ENCODE measurements at places on chromosomes 1 and 21.

DNA sequence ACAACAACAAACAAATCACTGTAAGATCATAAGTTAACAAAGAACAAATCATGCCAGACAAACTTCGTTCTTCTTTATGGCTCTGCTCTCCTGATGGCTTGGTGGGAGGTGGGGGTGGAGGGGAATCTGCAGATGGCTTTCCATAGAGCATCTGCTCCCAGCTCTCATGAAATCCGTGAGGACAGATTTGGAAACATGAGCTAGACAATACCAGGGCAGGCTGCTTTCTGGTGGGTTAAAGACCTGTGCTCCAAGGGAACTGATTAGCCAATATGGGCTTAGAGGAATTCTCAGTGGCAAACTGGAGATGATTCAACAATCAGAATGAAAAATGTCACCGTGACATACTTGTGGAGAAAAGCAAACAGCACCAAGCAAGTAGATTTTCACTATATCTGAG, 69.4 kb upstream of the TLR5 start:
- DNase-seq, result no peak

DNA sequence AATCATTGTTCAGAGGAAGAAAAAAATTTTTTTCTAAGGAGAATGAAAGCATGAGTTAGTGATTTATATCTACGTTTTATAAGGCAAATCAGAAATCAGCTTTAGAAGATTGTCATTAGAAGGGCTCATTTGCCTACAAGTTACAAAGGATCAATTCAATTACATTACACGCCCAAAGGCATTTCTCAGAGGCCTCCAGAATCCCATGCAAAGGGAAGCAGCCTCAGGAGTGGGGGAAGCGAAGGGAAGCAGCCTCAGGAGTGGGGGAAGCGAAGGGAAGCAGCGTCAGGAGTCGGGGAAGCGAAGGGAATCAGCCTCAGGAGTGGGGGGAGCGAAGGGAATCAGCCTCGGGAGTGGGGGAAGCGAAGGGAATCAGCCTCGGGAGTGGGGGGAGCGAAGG, 206.2 kb downstream of the GREM2 start:
- no peak for DNase-seq

- DNase-seq, result no peak
Measured at GRCh38 chr1:90274376-90274775, 279.5 kb downstream of the ZNF326 start.

- DNase-seq, result no peak
Measured at GRCh38 chr1:175818929-175819328, 75.5 kb upstream of the TNR start.

DNA sequence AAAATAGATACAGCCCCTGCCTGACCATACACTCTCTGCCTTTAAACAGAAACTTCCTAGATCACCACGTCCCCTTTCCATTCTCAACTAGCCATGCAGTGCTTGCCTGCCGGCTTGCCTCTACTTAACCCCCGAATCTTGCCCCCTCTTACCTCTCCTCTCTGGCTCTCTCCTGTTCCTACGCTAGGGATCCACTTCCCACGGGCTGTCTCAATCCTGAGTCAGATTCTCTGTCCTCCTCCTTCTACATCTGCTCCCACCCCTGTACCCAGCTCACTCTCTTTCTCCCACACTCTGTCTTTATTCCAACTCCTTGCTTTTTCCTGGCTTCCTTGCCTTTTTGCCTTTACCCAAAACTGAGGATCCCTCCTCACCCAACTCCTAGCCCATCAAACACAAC, 29.3 kb downstream of the ATF3 start:
- no peak for DNase-seq

- no peak for DNase-seq
Measured at GRCh38 chr1:115364780-115365155, 26.7 kb upstream of the NGF start.

GRCh38 chr1:169484683-169485430, 887 bp downstream of the SLC19A2 start:
- peak; percentile 49 for DNase-seq

- no peak for DNase-seq
Measured at GRCh38 chr1:9400425-9401079, 107.9 kb downstream of the SPSB1 start.

- no peak for DNase-seq
Measured at GRCh38 chr1:209398313-209398991, 185.1 kb upstream of the CAMK1G start.

GRCh38 chr1:6614929-6615785, 1.6 kb downstream of the PHF13 start:
- DNase-seq, result no peak

- DNase-seq, result no peak
Measured at GRCh38 chr1:39462074-39462473, 29.4 kb upstream of the BMP8A start.

DNA sequence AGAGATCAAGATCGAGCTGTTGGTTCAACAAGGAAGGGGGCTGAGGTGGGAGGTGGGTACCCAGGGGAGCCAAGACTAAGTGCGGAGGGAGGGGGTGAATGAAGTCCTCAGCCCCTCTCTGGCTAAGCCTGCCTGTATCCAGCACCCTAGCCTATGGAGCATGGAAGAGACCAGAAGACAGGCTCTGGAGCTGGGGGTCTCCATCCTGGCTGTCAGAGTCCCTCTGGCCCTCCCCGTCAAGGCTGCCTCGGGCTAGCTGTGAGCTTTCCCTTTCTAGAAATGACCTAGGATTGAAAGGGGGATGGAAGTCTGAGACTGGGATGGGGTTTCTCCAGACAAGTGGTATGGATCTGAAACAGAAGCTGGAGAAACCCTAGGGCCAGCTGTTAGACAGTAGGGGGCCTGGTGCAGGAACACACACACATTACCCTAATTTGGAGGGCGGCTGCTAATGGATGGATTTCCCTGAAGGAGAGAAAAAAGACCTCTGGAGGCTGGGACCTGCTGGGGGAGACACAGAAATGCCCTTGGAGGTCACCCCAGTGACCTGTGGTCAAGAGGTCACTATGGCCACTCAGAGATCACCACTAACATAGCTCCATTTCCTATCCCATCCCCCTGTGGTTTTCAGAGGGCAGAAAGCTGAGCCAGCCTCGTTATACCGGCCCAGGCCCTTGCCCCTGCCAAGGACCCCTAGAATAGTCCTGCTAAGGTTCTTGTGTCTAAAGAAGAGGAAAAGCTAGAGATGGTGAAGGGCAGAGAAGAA, 107.8 kb downstream of the TMEM53 start:
- no peak for DNase-seq

DNA sequence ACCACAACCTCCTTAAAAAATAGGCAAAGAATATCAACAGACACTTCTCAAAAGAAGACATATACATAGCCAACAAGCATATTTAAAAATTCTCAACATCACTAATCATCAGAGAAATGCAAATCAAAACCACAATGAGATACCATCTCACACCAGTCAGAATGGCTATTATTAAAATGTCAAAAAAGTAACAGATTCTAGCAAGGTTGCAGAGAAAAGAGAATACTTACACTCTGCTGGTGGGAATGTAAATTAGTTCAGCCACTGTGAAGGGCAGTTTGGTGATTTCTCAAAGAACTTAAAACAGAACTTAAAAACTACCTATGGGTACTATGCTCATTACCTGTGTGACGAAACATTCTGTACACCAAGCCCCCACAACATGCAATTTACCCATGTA, 20.7 kb downstream of the CD1B start:
- DNase-seq, result no peak

DNA sequence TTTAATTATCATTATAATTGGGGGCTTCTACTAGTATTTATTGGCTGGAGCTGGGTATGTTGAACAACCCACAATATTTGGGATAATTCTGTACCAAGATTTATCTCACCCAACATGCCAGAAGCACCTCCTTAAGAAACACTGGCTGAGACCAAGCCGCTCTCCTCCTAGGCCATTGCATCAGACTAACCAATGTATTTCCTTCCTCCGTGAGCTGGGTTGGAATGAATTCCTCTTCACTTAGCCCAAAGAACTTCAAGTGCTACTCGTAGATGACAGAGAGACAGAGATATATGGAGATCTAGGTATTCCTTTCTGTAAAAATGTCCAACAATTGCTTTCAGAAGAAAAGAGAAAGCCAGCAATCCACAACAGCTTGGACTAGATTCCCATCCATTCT, 87.2 kb upstream of the ETS2 start:
- DNase-seq, result no peak

GRCh38 chr1:78570539-78570938, 49.7 kb upstream of the IFI44L start:
- no peak for DNase-seq

All from NCI-H748 treated with DMSO at 0.1 percent for 48 hours (cell line).